ENCODE measurements at places on chromosomes 13 and 19.

DNA sequence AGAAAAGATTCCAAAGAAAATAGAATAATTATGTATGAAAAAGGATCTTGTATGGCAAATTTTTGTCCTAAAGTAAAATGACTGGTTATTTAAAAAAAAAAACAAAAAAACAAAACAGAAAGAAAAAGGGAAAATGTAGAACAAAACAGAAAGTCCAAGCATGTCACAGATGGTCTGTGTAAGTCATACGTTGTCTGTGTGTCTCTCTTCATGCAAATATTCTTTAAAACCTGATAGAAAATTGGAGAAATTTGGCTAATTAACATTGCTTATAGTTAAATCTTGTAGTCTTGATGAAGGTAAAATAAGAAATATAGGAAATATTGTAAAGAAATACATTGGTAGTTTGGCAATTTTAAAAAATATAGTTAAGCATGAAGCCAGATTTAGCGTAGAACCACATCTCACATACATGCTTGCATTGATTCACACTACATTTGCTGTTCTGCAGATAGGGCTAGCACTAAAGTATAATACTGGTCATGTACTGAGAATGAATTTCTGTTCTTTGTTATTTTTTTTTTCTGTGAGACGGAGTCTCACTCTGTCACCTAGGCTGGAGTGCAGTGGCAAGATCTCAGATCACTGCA lies 58.4 kb downstream of the SPRYD7 start:
- DNase-seq: no peak

GRCh38 chr13:80901111-80901510 lies 560.2 kb upstream of the SPRY2 start:
- DNase-seq: no peak

GRCh38 chr19:6767081-6767356 lies 216 bp downstream of the SH2D3A start:
- peak; percentile 23 for DNase-seq

GRCh38 chr13:40350283-40350992 lies 316.0 kb downstream of the FOXO1 start:
- no peak for DNase-seq

DNA sequence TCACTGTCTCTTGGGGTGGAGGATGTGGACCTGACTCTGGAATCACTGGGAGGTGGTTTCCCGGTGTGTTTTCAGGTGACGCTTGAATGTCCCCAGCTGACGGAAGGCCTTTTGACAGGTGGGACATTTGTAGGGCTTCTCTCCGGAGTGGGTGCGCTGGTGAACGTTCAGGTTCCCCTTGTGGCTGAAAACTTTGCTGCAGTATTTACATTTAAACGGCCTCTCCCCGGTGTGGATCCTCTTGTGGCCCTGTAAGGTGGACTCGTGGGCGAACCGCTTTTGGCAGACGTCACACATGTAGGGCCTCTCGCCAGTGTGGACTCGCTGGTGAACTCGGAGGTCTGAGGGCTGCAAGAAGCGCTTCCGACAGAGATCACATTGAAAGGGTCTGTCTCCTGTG lies 7.8 kb downstream of the ZSCAN5B start:
- no peak for DNase-seq

Measured in stimulated activated CD4-positive, alpha-beta T cell treated with anti-CD3 and anti-CD28 coated beads, Interleukin-4, amount 100 ng/mL, for 48 hours (primary cell).